Mesenteric fat pad (tissue), 1 donor: ENCODE measurements at places on chromosomes 2 and 18.

DNA sequence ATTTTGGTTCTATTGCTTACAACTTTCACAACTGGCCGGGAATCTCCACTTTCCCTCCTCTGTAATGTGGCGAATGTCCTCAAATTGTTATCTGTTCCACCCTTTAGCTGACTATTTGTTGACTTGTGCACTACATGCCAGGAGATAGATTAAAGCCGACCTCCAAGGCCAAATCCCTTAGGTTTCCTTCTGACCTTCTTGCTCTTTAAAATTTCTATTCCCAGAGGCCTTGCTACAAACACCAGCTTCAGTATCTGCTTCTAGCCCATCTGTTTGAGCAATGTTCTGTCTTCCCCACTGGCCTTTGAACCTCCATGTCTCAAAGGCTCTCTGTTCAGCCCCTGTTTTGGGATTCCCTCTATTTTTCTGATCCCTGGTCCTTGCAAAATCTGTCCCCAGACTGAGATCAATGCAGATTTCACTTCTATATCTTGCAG is 426.2 kb downstream of the LRATD1 start:
- DNase-seq, result no peak

- DNase-seq, result peak; percentile 84
These were observed 862 bp upstream of the TMEM177 start for GRCh38 chr2:119678021-119678656.

DNA sequence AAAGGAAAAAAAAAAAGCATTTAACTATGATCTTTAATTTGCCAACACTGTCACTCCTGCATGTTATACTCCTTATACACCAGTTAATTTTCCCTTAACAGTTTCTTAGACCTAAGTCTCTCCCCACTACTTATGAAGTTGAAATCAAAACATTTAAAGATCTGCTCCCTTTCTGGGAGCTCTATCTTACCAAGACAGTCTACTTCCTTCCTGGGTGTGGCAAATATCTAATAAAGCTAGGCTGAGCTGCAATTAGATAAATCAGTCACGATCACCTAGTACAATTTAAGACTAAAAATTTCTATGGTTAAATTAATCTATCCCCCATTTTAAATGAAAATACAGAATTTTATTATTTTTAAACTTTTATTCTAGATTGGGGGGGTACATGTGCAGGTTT is 33.4 kb downstream of the PUM2 start:
- no peak for DNase-seq

DNA sequence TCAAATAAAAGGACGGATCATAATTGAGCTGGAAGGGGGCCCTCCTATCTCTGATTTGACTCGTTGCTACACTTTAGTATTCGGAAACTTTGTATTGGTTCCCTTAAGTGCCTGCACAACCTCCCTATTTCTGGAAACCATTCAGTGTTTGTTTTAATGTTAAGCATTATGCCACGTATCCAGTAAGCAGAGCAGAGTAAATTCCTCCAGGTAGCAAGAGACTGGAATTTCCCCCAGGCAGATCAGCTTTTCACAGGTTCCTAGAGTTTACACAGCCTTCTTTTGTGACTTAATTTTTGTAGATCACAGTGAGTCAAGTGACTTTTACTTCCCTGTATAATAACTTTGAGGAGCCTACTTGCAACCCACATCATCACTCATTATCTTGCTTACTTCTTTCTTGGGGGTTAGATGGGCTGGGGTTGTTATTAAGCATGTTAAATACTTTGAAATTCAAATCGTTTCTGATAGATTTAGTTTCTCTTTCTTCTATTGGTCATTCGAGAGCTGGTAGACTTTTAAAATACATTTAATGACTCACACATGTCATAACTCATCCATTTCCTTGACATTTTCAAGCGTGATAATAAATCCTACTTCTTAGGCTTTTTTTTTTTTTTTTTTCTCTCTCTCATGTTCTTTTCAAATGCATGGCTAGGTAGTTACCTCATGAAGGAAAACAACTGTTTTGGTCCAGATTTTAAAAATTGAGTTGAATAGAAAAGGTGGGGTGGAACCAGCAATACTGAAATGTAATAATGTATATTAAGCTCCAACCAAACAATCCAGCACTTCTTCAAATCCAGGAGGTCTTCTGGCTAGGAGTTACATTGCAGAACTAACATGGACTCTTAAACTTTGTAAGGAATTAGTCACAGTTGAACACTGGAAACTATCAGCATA is 219.3 kb downstream of the NEDD4L start:
- DNase-seq, result no peak

- DNase-seq, result no peak
These were observed 680.2 kb downstream of the NYAP2 start for GRCh38 chr2:226079671-226080181.

DNA sequence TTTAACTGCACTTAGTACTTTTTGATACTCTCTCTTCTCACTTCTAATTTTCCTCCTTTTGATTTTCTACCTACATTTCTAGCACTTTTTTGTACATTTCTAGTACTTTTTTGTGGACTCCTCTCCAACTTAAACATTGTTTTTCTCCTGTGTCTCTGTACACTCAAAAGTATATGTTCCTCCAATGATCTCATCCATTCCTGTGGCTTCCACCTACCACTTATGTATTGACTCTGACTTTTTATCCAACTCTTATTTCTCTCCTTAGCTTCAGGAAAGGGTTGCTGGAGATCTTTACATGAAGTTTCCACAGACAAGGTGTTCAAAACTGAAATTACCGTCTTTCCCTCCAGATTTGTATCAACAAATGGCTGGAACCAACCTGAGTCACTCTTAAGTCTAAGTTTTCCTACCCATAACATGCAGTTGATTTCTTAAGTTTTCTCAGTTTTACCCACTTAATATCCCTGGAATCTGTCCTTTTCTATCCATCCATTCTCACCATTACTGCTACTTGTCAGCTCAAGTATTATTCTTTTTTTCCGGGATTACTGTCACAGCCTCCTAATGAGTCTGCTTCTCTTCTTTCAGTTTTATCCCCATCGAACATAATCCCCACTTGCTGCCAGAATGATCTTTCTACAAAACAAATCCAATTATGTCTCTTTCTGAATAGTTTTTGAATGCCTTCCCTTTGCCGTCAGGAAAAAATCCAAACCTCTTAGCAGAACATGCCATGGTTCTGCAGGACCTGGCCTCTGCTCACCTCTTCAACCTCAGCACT is 22.6 kb upstream of the PELI1 start:
- no peak for DNase-seq

DNA sequence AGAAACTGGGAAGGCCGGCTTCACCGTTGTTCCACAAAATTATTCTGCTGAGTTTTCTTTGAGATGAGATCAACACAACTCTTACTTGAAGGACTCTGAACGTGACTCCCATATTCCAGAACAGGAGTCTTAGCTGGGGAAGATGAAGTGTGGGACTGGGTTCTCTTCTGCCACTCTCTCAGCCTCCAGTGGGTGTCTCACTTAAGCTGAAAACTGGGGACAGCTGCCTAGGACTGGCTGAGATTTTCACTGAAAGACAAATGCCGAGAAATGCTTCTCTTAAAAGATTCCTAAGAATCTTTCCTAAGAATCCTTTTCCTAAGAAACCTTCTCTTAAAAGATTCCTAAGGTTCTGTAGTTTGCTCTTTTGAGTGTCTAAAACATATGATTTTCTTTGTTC is 156.6 kb upstream of the LHCGR start:
- DNase-seq, result no peak

DNA sequence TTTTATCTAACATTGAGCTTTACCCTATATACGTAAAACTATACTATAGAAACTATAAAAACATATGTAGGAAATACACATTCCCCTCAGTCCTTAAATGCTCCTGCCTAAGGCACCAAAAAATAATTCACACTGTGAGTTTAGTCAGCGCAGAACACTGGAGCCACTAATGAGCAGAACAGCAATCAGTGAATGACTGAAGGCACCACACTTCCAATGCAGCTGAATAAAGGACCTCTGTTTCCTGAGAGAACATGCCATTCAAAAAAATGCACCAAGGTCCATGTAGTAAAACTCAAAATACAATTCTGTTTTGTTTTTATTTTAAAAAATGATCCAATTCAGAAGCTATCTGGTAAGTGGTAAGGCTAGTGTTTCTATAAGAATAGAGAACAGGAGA is 1280.6 kb upstream of the NRXN1 start:
- DNase-seq, result no peak

DNA sequence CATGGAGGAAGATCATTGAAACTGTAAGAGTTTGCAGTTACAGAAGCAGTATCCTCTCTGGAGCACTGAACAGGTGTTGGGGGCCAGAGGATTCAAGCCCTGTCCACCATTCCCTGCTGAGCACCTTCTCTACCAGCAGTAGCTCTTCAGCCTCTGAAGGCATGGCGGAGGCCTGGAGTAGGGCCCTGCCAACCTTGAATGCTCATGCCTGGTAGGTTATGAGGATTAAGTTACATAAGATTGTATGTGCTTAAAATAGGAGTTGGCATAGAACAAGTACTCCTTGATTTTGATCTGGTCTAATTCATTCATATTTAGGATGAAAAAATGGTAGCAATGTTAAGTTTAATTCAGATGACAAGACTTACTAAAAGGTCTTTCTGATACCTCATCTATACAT is 40.2 kb downstream of the FMNL2 start:
- no peak for DNase-seq

GRCh38 chr2:25362434-25363145 is 20.9 kb upstream of the DNMT3A start:
- DNase-seq, result no peak

- no peak for DNase-seq
These were observed 268.2 kb upstream of the ID2 start for GRCh38 chr2:8413589-8414135.

DNA sequence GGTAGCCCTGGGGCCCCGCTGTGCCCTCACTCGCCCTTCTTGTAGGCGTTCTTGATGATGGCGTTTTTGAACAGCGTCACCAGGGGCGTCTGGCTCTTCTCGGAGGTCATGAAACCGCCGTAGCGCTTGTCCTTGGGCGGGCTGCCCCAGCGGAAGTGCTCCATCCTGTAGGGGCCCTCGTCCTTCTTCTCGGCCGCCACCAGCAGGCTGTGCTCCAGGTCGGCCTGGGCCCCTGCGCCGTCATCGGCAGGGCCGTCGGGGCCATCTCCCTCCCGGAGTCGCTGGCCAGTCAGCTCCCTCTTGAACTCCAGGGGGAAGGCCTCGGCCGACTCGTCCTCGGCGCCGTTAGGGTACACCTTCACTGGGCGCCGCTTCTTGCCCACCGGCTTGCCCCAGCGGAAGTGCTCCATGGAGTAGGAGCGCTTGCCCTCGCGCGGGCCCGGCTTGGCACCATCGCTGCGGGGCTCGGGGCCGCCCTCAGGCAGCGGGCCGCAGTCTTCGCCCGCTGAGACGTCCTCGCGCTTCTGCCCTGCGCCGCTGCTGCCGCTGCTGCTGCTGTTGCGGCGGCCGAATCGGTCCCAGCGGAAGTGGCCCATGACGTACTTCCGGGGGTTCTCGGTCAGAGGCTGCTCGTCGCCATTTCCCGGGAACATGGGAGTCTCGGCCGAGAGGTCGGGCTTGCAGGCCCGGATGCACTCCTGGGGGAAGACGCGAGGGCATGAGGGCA is 7.2 kb downstream of the POMC start:
- no peak for DNase-seq

DNA sequence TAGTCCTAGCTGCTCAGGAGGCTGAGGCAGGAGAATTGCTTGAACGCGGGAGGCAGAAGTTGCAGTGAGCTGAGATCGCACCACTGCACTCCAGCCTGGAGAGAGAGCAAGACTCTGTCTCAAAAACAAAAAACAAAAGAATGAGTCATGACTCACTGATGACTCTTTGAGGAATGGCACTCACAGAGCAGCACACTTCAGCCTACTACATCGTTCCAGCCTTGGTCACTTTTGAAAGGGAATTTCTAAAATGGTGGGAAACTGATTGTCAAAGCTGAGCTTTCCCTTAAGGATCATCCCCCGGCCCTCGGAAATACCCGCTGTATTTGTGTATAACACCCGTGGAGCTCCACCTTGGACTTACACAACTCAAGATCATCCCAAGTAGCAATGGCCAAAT is 217.3 kb upstream of the HS6ST1 start:
- DNase-seq, result peak; percentile 41

DNA sequence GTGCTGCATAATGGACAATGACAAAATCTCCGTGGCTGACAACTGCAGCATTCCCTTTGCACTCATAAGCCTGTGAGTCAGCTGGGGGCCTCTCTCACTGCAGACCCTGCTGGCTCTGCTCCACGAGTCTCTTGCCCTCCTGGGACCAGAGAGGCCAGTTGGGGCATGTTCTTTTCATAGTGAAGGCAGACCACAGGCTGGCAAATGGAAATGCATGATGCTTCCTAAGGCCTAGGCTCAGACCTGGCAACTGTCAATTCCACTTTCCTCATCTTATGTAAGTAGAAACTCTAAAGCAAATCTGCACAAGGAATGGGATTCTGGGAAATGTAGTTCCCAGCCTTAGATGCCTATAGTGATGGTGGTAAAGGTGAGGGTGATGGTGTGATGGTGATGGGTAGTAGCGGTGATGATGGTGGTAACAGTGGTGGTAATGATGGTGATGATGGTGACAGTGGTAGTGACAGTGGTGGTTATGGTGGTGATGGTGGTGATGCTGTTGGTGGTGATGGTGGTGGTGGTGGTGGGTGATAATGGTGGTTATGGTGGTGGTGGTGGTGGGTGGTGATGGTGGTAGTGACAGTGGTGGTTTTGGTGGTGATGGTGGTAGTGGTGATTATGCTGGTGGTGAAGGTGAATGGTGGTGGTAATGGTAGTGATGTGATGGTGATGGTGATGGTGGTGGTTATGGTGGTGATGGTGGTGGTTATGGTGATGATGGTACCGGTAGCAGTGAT is 185.8 kb upstream of the ARL4C start:
- DNase-seq, result no peak

DNA sequence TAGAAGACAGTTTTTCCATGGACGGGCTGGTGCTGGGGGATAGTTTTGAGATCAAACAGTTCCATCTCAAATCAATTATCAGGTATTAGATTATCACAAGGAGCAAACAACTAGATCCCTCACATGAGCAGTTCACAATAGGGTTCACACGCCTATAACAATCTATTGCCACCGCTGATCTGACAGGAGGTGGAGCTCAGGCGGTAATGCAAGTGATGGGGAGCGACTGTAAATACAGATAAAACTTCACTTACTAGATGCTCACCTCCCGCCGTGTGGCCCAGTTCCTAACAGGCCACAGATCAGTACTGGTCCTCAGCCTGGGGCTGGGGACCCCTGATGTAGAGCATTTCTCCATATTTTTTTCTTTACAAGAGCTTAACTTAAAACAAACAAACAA is 203.6 kb downstream of the CDH7 start:
- no peak for DNase-seq

DNA sequence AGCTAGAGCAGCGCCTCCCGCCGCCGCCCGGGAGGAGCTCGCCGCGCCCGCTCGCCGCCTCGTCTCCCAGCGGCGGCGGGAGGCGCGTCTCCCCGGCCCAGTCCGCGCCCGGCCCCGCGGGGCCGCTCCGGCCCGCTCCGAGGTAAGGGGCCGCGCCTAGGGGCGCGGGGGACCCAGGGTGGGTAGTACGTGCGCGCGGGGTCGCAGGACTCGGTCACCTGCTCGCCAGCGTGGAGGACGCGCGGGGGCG is 259 bp downstream of the NPAS2 start:
- DNase-seq, result no peak

GRCh38 chr2:8525582-8526402 is 156.1 kb upstream of the ID2 start:
- DNase-seq, result no peak

- DNase-seq, result peak; percentile 75
These were observed 19.2 kb upstream of the GPR35 start for GRCh38 chr2:240605867-240606743.

- no peak for DNase-seq
These were observed 87.3 kb downstream of the CBLN2 start for GRCh38 chr18:72456802-72457201.

- no peak for DNase-seq
These were observed 74.3 kb upstream of the IGFBP5 start for GRCh38 chr2:216769626-216770025.
